ENCODE measurements at places on chromosomes 1 and 21.

DNA sequence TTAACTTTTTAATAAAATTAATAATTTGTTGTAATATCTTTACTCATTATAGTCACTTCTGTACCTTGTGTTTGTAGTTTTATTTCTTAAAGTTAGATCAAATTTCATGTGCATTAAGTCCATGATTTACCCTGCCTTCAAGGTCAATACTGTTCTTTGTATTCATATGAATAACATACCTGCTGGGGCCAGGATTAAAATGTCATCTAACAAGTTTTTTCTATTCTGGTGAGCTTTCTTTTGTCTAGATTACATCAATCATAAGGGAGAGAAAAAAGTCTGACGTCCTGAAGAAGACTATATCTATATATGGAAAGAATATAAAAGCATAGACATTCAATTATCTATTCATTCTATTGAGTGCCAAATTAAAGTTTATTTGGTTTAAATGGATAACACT, 232.6 kb downstream of the COL11A1 start:
- DNase-seq, result no peak

DNA sequence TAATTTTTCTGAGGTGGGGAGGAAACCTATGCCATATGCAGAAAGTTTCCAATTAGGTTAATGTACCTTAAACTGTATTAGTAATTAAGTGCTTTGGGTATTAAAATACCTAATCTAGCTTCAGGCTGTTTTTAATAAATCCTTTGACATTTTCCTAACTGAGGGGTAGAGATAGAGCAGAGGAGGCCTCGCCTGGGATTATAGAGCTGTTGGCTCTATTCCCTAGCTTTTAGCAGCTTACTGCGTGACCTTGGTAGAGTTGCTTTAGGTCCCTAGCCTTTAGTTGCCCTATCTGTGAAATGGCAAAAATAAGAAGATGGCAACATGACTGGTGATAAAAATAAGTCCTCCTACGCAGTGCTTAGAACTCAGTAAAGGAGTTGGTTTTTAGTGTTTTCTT, 621.0 kb downstream of the LMO4 start:
- DNase-seq, result no peak

DNA sequence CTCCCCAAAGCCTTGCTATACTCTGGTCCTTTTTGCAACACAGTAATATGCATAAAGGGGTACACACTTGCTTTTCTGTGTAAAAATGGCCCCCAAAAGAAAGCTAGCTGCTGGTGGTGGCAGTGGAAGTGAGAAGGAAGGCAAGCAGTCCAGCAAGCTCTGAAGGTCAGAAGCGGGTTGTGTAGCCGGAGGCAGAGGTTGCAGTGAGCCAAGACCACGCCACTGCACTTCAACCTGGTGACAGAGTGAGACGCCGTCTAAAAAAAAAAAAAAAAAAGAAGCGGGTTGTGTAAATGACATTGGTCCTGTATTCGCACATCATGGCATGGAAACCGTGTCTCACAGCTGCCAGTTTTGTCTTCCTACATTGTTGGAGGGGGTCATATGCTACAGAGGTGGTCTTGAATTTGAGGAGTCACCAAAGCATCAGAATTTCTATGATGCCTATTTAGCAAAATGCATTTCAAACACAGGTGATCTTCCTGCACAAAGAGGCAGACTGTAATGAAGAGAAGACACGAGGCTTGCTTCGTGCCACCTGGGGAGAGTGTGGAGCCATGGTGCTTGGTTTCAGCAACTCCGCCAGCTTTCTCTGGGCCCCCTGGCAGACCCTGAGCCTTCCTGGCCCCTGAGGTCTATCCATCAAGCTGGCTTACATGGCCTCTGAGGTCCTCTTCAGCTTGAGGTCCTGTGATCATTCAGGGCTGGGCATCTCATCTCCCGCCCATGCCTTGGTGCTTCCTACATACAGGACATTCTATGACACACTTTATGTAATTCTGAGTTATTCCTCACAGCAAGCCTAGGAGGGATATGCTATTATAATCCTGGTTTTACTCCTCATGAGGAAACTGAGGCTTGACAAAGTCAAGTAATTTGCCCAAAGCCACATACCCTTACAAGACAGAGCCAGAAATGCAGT, 71.0 kb downstream of the TOMM20 start:
- no peak for DNase-seq

- no peak for DNase-seq
These were observed 53.7 kb downstream of the KCNJ6 start for GRCh38 chr21:37862536-37862935.

- DNase-seq, result no peak
These were observed 3.2 kb downstream of the DMRTA2 start for GRCh38 chr1:50419907-50420677.
